ENCODE measurements at places on chromosomes 4 and X. TPM values are rescaled to one million over a fixed set of nuclear protein-coding genes. Genes with fewer than 3 reads are reported as not detected.

The SPIN2A gene
- total RNA-seq = 0.72 TPM

The MAGEA10 gene
- not detected for total RNA-seq

DNA sequence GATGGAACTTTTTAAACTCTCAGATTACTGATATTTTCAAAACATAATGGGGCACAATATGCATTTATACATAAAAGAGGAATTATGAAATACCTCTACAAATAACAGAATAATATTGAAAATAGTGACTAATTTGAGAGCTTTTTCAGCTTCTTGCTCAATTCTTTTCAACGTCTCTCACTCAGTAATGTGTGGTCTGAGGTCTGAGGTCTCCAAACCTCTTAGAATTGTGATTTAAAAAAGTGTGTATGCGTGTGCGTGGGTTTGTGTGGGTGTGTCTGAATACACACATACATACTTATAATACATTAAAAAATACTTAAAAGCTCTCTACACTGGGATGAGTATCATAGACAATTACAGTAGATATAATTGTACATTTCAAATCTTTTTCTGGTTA, 7.9 kb downstream of the NDNF start:
- no peak overlapping the region for H3K27ac ChIP-seq
- no peaks in the 10 kb centered on the region for H3K36me3 ChIP-seq
- H3K4me3 ChIP-seq = no peak overlapping the region
- H3K4me1 ChIP-seq = no peaks in the 10 kb centered on the region

GRCh38 chrX:40074959-40075332, 22.8 kb downstream of the BCOR start:
- peaks cover 16% of the 10 kb centered on the region for H3K27me3 ChIP-seq
- no peak overlapping the region for H3K4me3 ChIP-seq
- no peak for DNase-seq
- H3K36me3 ChIP-seq = peaks cover 14% of the 10 kb centered on the region

DNA sequence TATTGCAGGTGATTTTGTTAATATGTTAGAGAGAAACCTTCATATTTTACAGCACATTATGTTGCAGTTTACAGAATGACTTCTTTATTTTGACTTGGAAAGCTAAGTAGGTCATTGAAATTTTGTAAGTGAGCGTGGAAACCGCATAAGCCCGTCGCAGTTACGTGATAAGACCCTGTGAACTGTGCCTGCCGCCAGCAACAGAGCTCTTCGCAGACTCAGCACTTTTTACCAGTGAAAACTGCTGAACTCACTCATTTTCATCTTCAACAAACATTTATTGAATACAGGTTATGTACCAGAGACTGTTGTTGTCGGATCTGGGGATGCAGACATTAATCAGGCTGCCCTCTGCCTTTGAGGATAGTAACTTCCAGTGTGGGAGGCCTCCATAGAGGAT, 355.7 kb downstream of the HS3ST1 start:
- H3K27me3 ChIP-seq = no peaks in the 10 kb centered on the region
- H3K4me3 ChIP-seq = no peak overlapping the region
- no peaks in the 10 kb centered on the region for H3K4me1 ChIP-seq

- no peaks in the 10 kb centered on the region for H3K36me3 ChIP-seq
- H3K4me1 ChIP-seq = no peaks in the 10 kb centered on the region
- H3K27ac ChIP-seq = no peak overlapping the region
- H3K4me3 ChIP-seq = no peak overlapping the region
- H3K27me3 ChIP-seq = no peaks in the 10 kb centered on the region
- no peak for DNase-seq
These were observed 188.7 kb upstream of the TLL1 start for GRCh38 chr4:165684177-165684805.

The TLR1 gene
- total RNA-seq = 1.9 TPM

The TMSB15A gene
- total RNA-seq = 0.62 TPM

DNA sequence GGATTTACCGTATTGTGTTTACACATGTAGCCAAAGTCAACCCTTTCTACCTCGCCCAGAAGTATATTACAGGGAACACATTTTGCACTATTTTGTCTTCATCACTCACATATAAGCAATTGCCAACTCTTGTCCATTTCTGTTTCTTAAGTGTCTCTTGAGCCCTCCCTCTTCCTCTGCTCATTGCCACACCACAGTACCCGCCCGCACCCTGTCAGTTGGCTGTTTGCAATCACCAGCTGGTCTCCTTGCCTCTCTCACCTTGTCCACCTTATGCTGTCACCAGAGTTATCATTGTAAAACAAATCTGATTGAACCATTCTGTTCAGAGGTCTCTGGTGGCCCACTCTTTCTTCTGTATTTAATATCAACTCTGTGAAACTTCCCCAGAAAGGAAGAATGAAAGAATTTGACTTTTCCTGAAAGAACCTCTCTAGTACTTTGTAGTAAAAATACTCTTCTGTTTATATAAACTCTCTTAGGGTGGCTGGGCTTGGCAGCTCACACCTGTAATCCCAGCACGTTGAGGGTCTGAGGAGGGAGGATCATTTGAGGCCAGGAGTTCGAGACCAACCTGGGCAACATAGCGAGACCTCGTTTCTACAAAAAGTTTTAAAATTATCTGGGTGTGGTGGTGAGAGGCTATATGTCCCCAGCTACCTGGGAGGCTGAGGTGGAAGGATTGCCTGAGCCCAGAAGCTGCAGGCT, 50.2 kb downstream of the ING2 start:
- DNase-seq = no peak
- H3K36me3 ChIP-seq = peaks cover 6% of the 10 kb centered on the region
- H3K27ac ChIP-seq = no peak overlapping the region
- no peaks in the 10 kb centered on the region for H3K4me1 ChIP-seq
- H3K27me3 ChIP-seq = no peaks in the 10 kb centered on the region

The PPEF2 gene
- not detected for total RNA-seq

- no peaks in the 10 kb centered on the region for H3K27me3 ChIP-seq
- H3K27ac ChIP-seq = no peak overlapping the region
- DNase-seq = no peak
- no peaks in the 10 kb centered on the region for H3K4me1 ChIP-seq
- no peaks in the 10 kb centered on the region for H3K36me3 ChIP-seq
These were observed 334.5 kb upstream of the PCDH7 start for GRCh38 chr4:30385650-30386049.

GRCh38 chrX:48508400-48509244, at the start of gene PORCN:
PORCN (plus strand) TSS chrX:48508992; CDS start chrX:48509821, 829 bp downstream.
- H3K27me3 ChIP-seq = no peaks in the 10 kb centered on the region
- peaks cover 8% of the 10 kb centered on the region for H3K4me1 ChIP-seq
- H3K27ac ChIP-seq = no peak within 1 kb of the TSS
- H3K4me3 ChIP-seq = peak within 1 kb of the TSS; percentile 88
- DNase-seq = peak; percentile 85

- DNase-seq = no peak
These were observed 55.4 kb downstream of the C4orf51 start for GRCh38 chr4:145735347-145735675.

DNA sequence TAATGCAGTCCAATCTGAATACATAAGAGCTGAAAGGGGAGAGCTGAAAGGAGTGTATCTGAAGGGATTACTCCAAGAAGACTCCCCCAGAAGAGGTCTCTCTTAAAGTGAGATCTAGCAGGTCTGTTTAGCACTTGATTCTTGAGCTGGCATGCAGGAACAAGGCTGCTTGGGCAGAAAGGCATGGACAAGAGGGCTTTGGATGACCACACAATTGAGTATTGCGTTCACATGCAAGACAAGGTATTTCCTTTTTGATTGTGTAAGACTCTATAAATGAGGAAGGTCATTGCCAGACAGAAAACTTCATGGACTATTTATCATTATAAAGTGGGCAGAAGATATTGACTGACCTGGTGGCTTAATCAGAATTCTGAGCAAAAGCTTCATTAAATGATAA, 145.5 kb upstream of the AFF2 start:
- peaks cover 11% of the 10 kb centered on the region for H3K36me3 ChIP-seq
- H3K4me3 ChIP-seq = no peak overlapping the region
- no peak for DNase-seq
- no peaks in the 10 kb centered on the region for H3K4me1 ChIP-seq

DNA sequence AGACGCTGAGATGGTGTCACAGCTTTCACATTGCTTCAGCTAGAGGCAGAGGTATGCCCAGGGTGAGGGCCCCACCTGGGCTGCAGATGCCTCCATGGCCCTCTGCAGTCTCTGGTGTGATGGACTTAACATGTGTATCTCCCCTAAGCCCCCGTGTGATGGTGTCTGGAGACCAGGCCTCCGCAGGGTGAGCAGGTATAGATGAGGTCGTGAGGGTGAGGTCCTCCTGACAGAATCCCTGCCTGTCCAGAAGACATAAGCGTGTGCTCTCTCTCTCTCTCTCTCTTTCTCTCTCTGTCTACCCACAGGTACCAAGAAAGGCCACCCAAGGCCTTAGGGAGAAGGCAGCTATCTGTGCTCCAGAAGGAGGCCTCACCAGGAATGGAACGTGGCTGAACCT, 50.9 kb downstream of the CPZ start:
- no peaks in the 10 kb centered on the region for H3K4me1 ChIP-seq
- no peaks in the 10 kb centered on the region for H3K36me3 ChIP-seq
- no peak overlapping the region for H3K4me3 ChIP-seq
- no peak overlapping the region for H3K27ac ChIP-seq
- H3K27me3 ChIP-seq = no peaks in the 10 kb centered on the region

DNA sequence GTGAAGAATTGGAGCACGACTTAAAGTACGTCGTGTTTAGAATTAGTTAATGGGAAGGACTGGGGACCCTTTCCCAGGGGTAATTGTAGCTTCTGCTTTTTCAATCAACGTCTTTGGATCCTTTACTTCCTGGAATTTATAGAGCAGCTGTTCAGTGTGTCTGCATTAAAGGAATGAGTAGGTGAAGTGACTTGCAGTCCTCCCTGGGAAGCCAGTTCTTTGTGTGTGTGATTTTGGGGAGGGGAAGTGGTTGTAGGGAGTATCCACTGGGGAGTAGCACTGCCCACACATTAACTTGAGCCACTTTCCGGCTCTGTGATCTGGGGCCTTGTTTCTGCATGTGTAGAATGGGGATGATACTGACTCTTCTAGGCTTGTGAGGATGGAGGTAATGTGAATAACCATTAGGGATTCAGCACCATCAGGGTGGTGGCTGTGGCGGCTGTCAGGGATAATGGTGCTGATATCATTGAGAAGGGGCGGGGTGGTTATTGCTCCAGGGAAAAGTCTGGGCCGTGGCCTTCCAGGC, 54.7 kb downstream of the TMEM131L start:
- H3K4me3 ChIP-seq = peak overlapping the region; percentile 72
- no peak for DNase-seq
- peaks cover 89% of the 10 kb centered on the region for H3K4me1 ChIP-seq
- no peaks in the 10 kb centered on the region for H3K36me3 ChIP-seq
- H3K27ac ChIP-seq = peak overlapping the region; percentile 99

- no peak for DNase-seq
- peaks cover 14% of the 10 kb centered on the region for H3K27me3 ChIP-seq
- no peaks in the 10 kb centered on the region for H3K36me3 ChIP-seq
- no peak overlapping the region for H3K27ac ChIP-seq
- H3K4me1 ChIP-seq = peaks cover 14% of the 10 kb centered on the region
- H3K4me3 ChIP-seq = no peak overlapping the region
These were observed 35.1 kb upstream of the ZNF41 start for GRCh38 chrX:47518144-47518543.

DNA sequence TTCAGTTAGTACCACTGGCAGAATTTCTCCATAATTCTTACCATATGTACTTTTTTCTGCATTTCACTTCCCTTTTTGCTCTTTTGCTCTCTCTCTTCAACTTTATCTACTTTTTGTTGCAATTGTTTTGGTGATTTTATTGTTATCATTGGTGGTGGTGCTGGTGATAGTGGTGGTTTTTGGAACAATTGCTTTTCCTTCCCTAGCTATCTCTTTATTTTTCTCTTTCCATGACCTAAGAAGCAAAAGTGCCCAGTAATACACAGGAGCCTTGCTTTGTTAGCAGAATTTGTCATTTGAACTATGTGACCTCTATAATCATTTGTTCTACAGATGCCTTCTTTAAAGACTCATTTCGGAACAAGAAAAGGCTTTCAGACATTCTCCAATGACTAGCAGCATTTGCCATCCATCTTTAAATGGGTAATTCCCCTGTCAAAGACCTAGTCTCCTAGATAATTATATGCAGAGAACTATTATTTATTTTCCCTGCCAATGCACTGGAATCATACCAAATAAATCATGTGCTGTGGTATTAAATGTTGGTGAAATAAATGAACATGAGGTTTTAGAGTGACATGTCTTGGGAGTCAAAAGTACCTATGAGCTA, 154.5 kb downstream of the GASK1B start:
- H3K4me3 ChIP-seq = no peak overlapping the region
- no peaks in the 10 kb centered on the region for H3K4me1 ChIP-seq
- no peak for DNase-seq
- no peaks in the 10 kb centered on the region for H3K36me3 ChIP-seq
- H3K27me3 ChIP-seq = peaks cover 2% of the 10 kb centered on the region

The H2BW2 gene
- not detected for total RNA-seq

The GAGE12F gene
- total RNA-seq = not detected

DNA sequence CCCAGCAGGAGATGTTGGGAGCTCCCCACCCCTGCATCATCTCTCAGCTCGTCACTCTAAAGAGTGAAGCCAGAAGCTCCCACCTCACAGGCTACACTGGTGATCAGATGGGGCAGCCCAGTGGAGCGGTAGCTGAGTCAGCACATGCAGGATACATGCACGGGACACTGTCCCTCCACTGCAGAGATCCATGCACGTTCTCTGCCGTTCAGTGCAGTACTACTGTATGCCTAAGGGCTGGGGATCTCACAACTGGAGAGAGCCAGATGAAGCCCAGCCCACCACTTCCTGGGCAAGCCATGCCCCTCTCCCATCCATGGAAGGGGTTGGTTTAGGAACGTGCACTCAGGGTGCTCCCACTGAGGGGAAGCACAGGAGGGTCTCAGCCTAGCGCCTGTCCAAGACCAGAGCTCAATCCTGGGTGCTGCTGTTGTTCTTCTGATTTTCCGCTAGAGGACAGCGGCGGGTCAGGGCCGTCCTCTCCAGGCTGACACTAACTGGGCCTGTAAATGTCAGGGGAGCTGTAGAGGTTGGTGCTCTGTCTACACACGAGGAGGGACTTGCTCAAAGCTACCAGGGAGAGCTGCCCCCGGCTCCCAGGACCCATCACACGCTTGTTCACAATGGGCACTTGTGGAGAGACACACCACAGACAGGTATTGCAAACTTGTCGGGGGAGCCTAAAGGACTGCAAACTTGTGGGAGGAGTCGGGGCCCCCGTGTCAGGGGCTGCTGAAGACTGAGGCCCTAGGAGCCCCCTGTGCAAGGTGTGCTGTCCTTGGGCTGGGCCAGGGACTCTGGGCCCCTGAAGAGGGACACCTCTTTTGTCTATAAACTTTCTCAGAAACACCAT, 18.2 kb upstream of the ABLIM2 start:
- peaks cover 2% of the 10 kb centered on the region for H3K27me3 ChIP-seq
- H3K4me1 ChIP-seq = no peaks in the 10 kb centered on the region
- H3K4me3 ChIP-seq = no peak overlapping the region
- no peak overlapping the region for H3K27ac ChIP-seq

DNA sequence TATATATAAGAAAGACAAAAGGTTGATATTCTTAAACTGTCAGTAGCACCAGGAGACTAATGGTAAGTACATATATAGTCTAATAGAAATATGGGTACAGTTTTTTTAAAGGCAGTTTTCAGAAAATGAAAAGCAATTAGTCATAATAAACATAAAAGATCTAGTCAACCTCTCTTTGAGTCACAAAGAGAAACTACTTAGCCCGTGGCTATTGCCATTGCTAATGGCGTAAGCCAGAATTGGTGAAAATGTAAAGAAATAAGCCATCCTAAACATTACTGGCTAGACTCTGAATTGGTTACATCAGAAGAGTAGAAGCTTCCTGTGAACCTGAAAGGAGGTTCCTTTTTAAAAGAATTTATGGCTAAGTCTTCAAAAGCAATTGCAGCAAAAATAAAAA, 668.7 kb upstream of the CPEB2 start:
- no peaks in the 10 kb centered on the region for H3K36me3 ChIP-seq
- DNase-seq = no peak
- H3K4me1 ChIP-seq = peaks cover 7% of the 10 kb centered on the region

GRCh38 chr4:24657768-24658617, 73.6 kb upstream of the DHX15 start:
- H3K36me3 ChIP-seq = no peaks in the 10 kb centered on the region
- DNase-seq = peak; percentile 4
- H3K27me3 ChIP-seq = peaks cover 17% of the 10 kb centered on the region
- H3K27ac ChIP-seq = no peak overlapping the region
- no peaks in the 10 kb centered on the region for H3K4me1 ChIP-seq

Measured in activated T-cell treated with anti-CD3 and anti-CD28 coated beads, Interleukin-2, amount 50 U/mL, for 72 hours (primary cell).